ENCODE measurements at places on chromosomes 5 and 9.

DNA sequence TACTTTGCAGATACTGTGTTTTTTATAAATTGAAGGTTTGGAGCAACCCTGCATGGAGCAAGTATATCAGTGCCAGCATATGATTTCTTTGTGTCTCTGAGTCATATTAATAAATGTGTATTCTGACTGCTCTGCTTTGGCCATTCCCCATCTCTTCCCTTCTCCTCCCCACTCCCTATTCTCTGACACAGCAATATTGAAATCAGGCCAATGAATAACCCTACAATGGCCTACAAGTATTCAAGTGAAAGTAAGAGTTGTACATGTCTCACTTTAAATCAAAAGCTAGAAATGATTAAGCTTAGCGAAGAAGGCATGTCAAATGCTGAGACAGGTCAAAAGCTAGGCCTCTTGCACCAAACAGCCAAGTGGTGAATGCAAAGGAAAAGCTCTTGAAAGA, 82.2 kb upstream of the TLX3 start:
- DNase-seq: no peak

GRCh38 chr9:94084314-94084713, at the start of gene PTPDC1:
TSS of gene PTPDC1 (plus strand) at chr9:94084464. CDS start at chr9:94084531, 67 bp downstream.
- peak; percentile 24 for DNase-seq

DNA sequence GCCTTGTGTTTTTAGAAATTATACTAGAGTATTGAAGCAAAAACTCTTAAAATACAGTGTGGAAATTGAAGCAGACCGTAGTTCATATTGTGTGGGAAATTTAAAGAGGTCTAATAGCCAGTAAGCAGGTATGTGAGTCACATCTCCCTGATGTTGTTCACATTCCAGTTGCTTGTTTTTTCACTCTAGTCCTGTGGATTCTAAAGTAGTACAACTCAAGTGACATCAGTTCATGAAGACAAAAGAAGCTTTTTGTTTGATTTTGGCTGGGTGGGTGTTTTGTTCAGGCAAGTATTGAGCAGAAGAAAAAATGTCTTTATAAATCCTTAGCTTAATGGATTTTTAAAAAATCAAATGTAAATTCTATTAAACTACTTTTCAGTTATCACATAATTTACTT, 216.2 kb downstream of the MAN2A1 start:
- DNase-seq: no peak

DNA sequence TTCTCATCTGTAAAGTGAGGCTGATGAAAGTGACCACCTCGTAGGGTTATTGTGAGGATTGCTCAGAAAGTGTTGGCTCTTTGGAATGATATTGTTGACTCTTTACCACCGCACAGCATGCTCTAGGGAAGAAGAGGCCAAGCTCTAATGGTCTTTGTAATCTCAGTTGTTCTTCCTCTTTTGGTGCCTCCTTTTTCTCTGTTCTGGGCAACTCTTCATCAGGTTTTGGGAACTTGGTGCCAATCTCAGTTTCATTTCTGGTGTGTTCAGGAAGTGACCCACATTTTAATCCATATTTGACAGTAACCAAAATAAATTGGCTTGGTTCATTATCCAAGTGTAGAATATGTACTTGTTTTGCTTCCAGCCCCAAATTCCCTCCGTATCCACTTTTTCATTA, 25.1 kb downstream of the ARHGAP26 start:
- DNase-seq: no peak

- no peak for DNase-seq
Observed at GRCh38 chr9:131287359-131287758, 2.2 kb upstream of the PLPP7 start.

DNA sequence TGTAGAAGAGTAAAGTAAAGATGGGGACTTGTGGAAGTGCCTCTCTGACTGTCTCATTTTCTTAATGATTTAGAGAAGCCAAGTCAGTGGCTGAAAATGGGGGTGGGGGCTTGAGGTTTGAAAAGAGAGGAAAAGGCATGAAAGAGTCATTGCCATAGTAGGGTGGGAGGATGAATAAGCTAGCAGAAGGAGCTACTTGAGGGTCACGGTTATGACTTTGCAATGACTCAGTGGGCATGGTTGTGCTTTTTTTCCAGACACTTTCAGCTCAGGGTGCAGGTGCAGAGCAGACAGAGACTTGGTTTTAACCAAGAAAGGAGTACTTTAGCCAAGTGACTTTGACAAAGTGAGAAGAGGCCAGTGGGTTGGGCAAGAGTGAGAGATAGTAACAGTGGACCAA, 117.8 kb downstream of the PTTG1 start:
- no peak for DNase-seq

GRCh38 chr5:68460147-68460798, 244.7 kb downstream of the PIK3R1 start:
- DNase-seq: peak; percentile 15

DNA sequence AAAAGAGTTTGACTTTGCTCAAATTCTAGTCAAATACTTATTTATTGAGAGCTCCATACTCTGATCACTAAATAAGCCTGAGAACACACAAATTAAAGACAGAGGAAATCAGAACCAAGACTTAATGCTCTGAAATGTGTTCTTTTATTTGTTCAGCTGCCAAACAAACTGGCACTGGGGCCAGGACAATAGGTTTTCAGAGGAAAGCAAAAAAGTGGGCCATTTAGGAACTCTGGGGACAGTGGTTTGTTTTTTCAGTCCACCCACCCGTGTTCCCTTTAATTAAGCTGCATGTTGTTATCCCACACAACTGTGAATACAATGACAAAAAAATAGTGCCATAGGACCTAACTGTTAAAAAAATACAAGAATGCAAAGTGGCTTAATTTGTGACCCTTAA, 95.4 kb upstream of the RETREG1 start:
- DNase-seq: peak; percentile 87

DNA sequence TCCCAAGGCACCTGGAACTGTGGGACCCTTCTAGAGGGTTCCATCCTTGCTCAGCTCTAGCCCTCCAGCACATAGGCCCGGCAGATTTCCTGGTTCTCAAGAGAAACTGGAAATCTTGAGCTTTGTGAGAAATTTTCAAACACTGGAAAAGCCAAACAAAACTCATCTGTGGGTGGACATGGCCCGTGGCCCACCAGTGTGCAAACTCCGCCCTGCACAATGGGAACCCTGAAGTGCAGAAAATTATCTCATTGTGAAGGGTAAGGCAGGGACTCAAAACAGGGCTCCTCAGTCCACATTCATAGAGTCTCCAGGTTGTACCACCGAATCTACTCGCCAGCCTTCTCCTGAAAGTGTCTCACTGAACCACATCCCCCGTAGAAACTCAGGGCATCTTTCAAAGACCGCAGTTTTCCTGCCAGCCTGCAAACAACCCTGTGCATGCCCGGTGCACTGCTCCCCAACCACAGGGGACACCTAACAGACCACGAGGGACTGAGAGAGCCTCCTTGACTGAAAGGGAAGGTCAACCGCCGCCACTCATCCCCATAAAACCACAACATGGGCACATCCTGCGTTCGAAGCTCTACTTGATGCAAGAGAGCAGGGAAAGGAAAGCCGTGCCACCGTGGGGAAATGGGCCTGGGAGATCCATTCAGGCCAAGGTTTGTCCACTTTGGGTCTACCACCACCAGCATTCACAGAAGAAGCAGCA, 18.1 kb downstream of the ADAMTS2 start:
- DNase-seq: no peak

DNA sequence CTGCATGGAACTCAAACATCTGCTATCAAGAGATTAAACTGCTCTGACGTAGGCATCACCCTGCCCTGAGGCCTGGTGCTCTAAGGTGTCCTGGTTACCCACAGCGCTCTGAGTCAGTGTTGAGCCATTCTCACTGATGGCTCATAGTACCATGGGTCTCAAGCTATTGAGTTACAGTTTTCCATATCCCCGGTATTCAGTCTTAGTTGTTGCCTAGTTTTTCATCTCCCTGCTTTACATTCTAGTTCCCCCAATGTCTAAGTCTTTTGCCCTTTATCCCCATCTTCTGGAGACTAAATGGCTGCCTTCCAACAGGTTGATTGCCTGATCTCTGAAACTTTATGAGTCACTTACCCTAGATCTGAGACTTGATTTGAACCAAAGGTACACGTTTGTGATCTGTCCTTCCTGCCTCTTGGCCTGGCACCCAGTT, 161.2 kb upstream of the PTGER4 start:
- DNase-seq: no peak

DNA sequence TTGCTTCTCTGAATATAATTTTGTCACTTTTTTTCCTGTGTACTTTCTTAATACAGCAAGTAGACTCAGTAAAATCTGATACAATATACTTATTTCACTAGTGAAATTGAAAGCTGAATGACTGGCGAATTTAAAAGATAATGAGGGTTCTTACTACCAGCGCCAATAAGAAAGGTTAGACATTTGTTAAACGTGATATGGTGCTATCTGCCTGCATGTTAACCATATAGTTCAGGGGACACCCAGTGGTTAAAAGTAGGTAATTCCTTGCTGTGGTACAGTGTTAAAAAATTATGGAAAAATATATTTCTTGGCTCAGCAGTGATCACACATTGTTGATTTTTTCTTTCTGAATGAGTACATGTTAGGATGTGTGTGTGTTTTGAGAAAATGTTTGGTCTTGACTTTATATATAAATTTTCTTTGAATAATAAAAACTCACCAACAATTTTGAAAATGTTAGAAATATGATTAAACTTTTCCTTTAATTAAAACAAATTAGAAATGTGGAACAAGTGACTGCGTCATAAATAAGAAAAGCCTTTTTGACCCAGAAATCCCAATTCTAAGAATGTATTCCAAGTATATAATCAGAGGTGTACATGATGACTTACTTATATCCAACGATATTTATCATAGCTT, 25.8 kb downstream of the CAST start:
- peak; percentile 10 for DNase-seq

DNA sequence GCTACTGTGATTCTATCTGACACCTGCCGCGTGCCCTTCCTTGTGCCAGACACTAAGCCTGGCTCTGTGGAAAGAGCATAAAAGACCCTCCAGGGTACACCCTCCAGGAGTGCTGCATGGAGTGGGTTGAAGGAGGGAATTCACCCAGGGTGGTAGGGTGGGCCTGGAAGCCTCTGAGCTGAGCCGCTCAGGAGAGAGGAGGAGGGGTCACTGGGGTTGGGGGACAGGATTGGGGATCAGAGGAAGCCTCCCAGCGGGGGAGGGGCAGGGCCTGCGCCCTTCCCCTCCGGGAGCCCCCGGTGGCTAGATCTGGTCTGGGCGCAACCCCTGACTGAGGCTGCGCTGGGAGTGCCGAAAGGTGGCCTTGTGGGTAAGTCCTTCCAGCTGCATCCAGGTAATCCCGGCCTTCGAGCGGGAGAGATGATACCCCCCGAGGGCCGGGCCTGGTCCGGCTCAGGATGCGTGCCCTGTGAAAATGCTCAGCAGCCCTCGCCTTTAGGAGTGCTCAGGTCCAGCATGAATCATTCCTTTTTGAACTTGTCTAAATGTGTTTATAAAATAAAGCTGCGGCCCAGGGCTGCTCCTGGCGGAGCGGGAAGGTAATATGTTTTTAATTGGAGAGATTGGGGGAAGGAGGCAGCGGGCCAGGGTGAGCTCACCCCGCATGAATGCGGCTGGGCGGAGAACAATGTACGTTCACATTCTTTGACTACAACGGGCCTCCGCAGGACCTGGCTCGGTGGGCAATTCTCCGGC, 118.1 kb upstream of the SMIM23 start:
- no peak for DNase-seq

DNA sequence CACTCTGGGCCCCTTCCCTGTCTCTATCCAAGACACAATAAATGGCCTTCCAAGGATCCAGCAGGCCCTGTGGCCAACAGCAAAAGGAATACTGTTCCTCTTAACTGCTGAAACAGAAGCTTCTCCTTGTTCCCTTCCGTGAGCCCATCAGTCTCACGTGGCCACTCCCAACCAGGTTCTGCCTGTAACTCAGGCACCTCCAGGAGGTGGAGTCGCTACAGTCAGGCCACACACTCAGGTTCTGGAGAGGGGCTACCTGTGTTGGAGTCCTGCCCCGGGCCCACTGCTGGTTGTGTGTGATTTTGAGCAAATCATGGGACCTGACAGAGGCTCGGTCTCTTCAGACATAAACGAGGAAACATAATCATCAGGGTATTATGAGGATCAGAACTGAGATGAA, 10.3 kb downstream of the FAT2 start:
- DNase-seq: no peak

GRCh38 chr5:178524093-178524882, 65.9 kb downstream of the COL23A1 start:
- no peak for DNase-seq

GRCh38 chr9:136795000-136795348, 1.2 kb upstream of the CCDC183 start:
- no peak for DNase-seq

GRCh38 chr9:98191671-98192502, 550 bp downstream of the CORO2A start:
- no peak for DNase-seq
